Left forelimb (tissue), 1 donor: ENCODE measurements at places on chromosomes 1 and 21.

DNA sequence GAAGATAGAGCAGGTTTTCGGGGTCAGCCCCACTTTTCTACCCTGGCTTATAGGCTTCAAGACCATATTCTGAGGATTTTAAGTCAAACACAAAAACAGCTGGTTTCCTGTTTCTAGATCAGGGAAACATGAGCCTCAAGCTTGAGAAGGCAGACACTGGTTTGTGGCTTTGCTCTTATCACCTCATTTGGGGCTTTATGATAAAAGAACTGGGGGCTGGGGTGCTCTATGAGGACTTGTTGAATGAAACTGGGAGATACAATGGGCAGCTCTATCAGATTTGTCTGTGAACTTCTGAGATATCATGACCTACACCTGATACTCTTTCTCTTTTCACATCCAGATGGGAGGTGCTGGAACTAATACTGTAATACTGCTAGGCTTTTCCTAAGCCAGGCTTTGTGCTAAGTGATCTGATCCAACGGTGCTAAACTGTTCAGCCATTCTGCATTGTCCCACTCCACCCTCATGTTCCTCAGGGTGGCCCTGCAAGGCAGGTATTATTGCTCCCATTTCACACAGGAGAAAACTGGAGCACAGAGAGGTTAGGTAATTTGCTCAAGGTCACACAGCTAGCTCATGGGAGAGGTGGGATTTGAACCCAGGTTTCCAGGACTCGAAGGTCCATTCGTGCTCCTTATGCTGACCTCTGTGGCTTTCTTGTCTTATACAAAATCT lies 6.6 kb downstream of the AJAP1 start:
- no peak for DNase-seq

GRCh38 chr1:116008656-116009390 lies 32.5 kb downstream of the SLC22A15 start:
- DNase-seq = no peak

DNA sequence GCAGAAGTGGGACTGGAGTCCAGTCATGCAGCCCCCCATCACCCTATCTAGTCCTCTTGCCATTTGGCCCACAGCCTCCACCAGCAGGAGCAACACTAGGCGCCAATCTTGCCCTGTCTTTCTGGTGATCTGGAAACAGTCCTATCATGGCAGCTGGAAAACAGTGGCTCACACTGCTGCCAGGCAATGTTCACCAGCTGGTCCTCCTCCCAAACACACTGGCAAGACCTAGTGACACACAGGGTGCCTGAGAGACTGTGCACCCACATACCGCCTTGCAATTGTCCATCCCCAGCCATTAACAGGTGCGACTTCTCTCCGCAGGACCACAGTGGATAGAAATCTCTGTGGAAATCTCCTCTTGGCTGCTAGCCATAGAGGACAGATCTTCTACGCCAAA lies 105.5 kb downstream of the HIVEP3 start:
- peak; percentile 46 for DNase-seq

DNA sequence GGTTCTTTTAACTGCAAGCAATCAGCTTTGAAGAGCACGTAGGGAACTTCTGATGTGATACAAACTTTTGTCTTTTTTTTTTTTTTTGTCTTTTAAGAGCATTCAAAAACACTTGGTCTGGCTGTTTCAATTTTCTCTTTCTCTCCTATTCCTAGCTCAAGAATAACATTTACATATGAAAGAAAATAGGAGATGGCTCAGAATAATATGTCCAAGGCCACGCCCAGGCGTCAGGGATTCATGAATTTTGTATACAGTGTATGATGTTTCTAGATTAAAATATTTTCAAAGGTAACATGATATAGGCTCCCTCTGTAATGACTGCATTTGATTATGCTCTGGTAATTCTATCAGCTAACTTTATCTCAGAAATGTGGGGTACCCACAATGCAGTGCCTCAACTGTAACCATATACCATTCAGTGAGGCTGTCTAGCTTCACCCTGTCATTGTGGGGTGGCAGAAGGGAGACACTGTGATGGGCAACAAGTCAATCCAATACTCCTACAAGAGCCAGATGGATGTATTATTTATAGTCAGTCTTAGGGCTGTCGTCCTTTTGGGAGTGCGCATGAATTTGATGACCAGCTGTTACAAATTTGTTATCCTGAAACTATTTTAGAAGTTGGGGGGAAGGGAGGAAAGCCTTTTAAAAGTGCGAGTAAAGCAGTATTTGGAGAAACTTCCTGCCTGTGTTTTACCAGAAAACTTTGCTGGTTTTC lies 1.5 kb upstream of the AKNAD1 start:
- no peak for DNase-seq

GRCh38 chr1:175503538-175503937 lies 239.9 kb downstream of the TNR start:
- no peak for DNase-seq

GRCh38 chr1:10730985-10731384 lies 65.5 kb downstream of the CASZ1 start:
- DNase-seq = no peak

GRCh38 chr1:241934866-241935265 lies 22.7 kb upstream of the BECN2 start:
- no peak for DNase-seq

GRCh38 chr21:39188521-39189139 lies 5.4 kb upstream of the PSMG1 start:
- no peak for DNase-seq

DNA sequence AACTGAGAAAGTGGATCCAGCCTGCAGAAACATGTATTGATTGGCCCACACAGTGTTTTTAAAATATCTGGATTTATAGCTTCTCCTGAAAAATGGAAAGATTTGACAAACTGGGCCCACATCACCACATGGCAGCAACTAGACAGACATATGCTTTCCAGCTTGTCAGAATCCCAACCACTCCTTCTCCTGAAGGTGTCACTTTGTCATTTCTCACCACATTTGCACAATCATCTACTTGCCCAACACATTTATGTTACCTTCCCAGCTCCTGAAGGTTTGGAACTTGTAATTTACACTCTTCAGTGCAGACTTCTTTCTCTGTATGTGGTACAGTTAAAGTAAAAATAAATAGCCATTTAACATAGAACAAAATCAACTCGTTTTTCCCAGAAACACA lies 126.1 kb upstream of the KIAA1614 start:
- DNase-seq = no peak

GRCh38 chr1:111615870-111616715 lies 3.5 kb upstream of the RAP1A start:
- no peak for DNase-seq

GRCh38 chr1:193581341-193581740 lies 394.9 kb upstream of the B3GALT2 start:
- DNase-seq = no peak

DNA sequence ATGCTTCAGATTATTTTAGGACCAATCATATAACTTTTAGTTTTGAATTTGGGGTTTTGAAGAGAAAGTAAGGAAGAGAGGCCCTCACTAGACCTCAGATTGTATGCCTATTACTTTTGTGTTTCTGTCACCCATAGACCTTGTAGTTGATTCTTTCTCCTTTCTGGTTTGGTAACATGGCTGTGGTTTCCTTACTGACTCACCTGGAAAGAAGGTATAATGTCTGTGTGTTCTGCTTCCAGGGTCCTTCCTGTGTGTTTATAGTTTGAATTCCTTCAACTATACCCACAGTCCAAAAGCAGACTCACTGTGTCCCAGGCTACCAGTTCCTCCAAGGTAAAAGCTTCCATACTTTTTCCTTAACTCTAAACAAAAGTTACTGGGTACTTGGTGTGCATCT lies 8.1 kb downstream of the SLC44A3 start:
- no peak for DNase-seq

DNA sequence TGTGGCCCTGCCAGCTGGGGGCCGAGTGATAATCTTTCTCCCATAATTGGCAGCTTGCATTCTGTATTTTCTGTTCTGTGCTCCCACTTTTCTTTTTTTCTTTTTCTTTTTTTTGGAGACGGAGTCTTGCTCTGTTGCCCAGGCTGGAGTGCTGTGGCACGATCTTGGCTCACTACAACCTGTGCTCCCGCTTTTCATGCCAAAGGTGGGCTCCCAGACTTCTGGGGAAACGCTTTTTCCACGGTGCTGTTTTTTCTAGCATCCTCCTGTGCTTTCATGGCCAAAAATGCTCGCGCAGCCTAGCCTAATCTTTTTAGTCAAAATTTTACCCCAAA lies 585 bp upstream of the AHCTF1 start:
- no peak for DNase-seq

- no peak for DNase-seq
Measured at GRCh38 chr1:64215576-64215975, 12.2 kb downstream of the UBE2U start.

DNA sequence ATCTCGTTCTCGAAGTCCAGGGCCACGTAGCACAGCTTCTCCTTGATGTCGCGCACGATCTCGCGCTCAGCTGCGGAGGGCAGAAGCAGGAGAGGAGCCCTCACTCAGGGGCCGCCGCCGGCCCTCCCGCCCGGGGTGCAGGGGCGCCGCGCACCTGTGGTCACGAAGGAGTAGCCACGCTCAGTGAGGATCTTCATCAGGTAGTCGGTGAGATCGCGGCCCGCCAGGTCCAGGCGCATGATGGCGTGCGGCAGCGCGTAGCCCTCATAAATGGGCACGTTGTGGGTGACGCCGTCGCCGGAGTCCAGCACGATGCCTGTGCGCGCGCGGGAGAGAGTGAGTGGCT lies 1.8 kb downstream of the ACTA1 start:
- no peak for DNase-seq

DNA sequence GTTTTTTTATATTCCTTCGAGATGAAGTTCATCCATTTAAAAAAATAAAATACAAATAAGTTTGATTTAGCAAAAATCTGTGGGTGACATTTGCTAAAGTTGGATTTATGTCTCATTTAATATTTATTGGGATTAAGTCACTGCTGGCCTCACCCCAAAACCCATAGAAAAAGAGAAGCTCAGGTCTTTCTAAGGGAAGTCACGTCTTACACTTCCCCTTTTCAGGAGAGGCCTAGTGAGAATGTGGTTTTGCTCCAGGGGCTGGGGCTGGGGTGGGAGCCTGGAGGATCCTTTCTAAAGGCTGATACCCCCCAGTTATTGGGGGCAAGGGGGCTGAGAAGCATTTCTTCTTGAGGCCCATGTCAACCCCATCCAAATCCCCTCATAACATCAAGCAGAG lies 300.3 kb downstream of the DSCAM start:
- DNase-seq = no peak
